MV-4-11 (cell line): ENCODE measurements at places on chromosomes 5 and 9.

- DNase-seq = no peak
Measured at GRCh38 chr9:127557998-127558546, 54.0 kb upstream of the STXBP1 start.

GRCh38 chr9:8860925-8861324 is 1061.3 kb upstream of the DMAC1 start:
- no peak for DNase-seq

DNA sequence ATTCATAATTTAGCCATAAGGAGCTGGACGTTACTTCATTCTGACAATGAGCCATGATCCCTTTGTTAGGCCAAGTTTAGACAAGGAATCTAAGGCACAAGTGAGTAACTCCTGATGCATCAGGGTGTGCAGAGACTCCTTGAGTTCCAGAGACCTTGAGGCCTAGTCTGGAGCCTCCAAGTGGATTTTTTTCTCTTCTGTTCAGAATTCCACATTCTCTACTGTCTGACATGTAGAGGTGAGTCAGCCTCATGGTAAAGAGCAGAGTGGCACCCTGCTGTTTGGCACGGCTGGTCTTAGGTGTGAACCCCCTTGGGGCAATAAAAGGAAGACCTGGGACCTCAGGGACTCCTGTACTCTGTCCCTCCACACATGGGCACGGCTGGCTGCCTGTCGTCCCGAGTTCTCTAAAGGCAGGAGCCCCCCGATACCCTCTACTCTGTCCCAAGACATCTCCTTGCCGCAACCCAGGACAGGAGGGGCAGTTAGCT is 22.0 kb upstream of the TGFBI start:
- no peak for DNase-seq

DNA sequence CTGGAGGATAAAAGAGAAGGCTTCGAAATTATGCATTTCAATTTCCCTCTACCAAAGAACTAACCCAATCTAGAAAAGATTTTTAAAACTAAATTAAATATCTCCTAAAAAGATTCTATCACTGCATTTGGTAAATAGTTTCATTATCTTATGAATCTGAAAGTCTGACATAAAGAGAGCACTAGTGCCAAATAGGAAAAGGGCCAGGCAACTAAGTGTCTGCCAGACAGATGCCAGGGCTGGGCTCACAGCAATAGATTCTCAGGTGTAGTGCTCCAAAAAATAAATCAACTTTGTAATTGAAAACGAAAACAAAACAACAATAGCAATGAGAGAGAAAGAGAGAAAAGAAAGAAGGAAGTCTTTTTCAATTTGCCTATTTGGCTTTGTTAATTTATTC is 157.7 kb upstream of the GNA14 start:
- DNase-seq = no peak

DNA sequence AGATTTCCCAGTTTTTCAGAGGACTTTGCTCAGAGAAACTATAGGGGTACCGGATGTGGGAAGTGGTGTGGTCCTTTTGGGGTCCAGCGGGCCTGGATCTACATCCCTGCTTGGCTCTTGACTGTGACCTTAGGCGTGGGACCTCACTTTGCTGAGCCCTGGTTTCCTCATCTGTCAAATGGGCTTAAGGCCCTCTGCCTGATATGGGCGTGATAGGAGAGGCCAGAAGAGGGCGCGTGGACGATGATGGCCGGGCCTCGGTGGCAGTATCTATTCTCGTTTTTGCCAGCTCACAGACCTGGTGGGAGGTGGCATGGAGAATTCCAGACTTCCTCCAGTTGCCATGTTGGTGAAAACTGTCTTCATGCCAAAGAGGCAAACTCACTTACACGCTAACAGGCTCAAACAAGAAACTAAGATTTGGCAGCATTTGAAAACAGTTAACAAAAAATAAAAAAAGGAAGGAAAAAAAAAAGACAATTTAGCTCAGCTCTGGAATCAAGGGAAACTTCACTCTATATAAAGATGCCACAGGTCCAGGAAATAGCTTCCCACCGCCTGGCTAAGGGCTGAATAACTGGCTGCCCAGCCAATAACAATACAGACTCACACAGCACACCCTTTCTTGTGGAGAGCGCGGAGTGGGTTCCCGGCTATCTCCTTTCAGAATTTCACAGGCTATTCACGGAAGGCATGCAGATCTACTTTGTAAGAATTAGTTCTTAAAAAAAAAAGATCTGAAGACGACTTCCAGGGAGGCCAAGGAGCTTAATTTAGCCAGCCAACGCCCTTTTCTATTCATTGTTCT is 1.7 kb downstream of the SH3PXD2B start:
- DNase-seq = no peak

DNA sequence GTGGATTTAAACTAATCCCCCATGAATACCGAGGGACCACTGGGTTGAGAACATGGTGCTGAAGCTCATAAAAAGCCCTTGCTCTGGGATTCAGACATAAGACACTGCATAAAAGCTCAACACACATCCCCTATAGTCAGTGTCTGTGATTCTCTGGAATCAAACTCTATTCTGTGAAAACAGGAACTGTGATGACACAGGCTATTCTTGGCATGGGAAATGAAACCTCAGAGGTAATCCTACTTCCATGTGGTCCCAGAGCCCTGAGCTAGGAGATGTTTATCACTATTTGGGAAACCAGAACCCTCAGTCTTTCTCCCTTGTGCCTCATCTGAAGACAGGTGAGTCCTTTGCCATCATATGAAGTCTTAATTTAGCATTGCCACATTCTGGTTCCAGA is 135.4 kb upstream of the PRSS3 start:
- peak; percentile 80 for DNase-seq
